ENCODE measurements at places on chromosomes 4 and X. TPM values are rescaled to one million over a fixed set of nuclear protein-coding genes. Genes with fewer than 3 reads are reported as not detected.
A peak's percentile ranks its signal among the peaks of the same experiment; 100 is the strongest.

GRCh38 chrX:104324461-104325212 lies 69.9 kb upstream of the ESX1 start:
- DNase-seq, result no peak

DNA sequence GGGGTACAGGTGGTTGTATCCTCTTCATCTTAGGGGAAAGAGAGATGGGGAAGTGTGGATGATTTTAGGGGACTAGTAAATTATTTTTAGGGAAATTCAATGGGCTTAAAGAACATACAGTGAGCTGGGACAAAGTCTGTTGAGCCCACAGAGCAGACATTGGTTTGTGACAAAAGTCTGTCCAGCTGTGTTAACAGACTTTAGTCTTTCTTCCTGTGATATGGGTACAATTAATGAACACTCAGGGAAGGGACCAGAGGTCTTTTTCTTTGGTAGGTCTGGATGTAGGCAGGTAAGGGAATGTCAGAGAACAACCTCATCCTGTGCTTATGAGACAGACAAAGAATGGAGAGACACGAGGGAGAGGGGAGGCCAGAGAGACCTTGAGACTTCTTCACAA lies 2.0 kb downstream of the CLRN2 start:
- DNase-seq, result no peak

- DNase-seq, result peak; percentile 77
Measured at GRCh38 chr4:181528570-181529184, 714.5 kb upstream of the TENM3 start.

DNA sequence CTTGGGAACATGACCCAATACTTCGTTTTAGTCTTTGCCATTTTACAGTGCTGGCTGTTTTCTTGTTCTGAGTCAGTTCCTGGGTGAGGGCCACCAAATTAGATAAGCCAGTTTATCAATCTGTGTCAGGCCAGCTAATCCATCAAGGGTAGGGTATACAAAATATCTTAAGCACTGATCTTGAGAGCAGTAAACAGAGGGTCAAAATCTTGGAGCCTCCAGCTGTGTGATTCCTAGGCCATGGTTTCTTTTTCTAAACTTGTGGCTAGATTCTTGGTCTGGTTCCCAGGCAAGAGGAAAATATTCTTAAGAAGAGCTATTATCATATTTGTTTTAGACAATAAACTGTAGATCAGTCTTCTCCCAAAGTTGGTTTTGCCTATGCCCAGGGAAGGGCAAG lies 1396.6 kb upstream of the PABPC4L start:
- DNase-seq, result no peak

DNA sequence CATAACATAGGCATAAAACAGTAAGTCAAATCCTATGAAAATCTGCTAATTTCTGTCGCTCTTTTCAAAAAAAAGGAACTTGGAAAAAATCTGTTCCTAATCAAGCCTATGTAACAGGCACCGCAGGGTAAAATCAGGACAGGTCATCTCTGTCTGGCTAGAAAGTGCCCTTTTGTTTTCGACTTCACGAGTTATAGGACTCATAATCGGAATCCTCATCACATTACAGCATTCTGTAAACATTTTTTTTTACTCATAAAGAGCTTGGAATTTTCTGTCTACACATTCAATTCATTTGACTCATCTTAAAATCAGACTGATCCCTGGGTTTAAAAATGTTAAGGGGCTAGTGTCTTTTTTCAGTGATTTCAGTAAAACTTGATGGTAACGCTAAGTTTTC lies 181.7 kb upstream of the TBC1D9 start:
- DNase-seq, result no peak

GRCh38 chr4:40228497-40229365 lies 31.9 kb downstream of the RHOH start:
- no peak for DNase-seq

- DNase-seq, result peak; percentile 24
Measured at GRCh38 chr4:4868040-4868757, 8.7 kb downstream of the MSX1 start.

DNA sequence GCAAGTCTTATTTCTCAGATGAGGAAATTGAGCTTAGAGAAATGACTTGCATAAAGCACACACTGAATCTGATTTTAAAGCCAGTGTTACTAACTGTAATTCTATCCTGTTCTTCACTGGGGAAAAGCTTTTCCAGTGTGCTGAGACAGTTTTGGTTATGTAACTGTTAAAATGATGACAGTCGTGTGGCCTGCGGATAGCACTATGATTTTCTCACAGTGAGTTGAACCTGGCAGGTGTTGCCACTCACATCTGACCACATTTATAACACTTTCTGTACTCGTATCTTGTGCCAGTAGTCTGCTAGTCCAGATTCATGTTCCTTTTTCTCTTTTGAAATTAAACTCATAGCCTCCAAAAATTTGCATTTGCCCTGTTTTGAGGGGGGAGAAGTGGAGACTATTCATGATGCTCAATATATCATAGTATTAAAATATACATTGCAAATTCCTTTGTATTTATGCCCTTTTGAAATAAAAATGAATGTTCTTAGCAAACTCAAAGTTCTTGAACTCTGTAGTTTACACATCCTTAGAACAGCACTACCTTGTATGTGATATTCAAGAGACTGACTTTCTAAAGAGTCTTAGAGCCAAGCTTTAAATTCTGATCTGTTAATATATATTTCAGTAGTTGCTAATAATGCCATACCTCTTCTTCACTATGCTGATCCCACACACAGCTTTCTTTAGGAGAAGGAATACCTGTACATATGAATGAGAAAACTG lies 132.3 kb downstream of the PDLIM5 start:
- no peak for DNase-seq

DNA sequence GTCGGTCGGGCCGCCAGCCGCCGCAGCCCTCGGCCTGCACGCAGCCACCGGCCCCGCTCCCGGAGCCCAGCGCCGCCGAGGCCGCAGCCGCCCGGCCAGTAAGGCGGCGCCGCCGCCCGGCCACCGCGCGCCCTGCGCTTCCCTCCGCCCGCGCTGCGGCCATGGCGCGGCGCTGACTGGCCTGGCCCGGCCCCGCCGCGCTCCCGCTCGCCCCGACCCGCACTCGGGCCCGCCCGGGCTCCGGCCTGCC lies 213 bp downstream of the NFKB1 start:
- DNase-seq, result no peak

DNA sequence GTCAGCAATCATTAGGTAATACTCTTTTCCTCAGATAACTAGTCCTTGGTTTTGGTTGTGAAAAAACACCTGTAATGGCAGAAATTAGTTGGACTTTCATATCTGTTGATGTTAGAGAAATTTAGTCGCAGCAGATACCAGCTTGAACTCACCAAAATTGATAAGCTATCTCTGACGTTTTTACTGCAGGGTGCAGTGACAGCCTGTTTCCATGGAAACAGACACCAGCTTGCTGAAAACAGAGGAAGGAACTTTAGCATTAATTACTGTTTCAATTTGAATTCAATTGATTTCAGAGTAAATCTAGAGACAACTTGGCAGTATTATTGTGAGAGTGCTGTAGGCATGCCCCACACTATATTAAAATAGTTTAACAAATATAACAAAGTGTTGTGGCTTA lies 246.5 kb downstream of the PPP1R2C start:
- DNase-seq, result no peak

GRCh38 chr4:22417408-22417807 lies 98.5 kb downstream of the ADGRA3 start:
- DNase-seq, result no peak

DNA sequence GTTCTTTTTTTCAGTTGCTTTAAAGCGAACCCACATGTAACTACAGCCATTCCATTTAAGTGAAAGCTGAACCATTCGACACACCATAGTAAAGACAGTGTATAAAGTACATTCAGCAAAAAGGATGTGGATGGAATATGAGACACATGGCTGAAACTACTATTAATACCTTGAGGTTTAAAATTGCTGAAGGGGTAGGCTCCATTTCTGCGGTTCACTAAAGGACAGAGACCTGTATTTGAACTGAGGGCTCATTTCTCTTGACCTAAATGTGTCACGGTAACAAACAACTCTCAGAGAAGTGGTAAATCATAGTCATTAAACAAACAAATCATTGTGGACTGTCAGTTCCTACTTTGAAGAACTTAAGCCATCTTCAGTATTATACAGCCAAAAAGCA lies 1085.6 kb upstream of the TENM3 start:
- no peak for DNase-seq

DNA sequence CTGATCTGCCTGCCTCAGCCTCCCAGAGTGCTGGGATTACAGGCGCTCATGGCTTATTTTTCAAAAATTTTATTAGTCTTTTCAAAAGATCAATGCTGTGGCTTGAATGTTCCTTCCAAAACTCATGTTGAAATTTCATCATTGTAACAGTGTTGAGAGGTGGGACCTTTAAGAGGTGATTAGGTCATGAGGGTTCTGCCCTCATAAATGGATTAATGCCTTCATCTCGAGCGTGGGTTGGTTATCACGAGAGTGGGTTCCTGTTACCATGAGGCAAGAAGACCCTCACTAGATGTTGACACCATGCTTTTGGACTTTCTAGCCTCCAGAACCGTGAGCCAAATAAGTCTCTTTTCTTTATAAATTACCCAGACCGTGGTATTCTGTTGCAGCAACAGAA lies 30.3 kb downstream of the EIF2S3 start:
- DNase-seq, result no peak

DNA sequence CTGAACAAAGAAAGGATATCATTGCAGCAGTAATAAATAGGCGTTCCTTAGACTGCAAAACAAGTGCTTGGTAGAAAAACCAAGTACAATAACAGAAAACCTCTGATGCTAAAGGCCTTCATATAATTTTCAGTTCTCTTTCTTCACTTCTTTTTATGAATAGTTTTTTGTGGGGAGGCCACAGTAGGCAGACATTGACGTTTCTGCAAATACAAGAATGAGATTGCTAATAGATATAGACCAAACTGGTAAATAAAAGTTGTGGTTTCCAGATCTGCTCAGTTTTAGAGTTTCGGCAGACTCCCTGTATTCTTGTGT lies 57.0 kb upstream of the RAP1GDS1 start:
- DNase-seq, result no peak

DNA sequence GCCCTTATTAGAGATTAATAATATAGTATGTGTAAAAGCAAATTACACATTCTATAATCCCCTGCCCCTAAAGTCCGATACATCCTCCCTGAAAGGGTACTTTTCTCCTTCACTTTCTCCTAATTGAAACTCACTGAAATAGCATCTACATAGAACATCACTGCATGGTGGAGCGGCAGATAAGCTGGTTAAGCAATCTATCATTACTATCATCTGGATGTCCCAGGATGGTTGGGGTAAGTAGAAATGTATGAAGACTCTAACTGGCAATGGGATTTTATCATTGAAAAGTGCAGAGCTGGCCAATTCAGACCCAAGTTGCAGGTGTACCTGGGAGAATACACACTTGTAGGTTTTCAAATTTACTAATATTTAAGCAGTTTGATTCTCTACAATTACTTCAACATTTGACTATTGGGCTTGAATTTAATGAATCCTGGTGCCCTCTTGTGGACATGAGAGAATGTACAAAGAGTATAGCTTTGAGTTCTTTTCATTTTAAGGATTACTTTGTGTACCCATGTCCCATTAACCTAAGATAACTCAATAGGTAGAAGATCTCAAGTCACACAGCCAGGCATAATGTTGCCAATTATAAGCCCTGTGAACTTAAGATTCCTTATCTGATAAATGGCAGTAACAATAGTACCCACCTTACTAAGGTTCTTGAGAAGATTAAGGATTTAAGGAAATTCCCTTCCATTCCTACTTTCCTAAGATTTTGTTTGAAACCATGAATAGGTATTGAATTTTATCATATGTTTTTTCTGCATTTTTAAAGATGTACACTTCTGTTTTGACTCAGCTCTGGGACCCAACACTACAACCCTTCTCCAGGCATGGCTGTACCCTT lies 69.8 kb downstream of the SHROOM3 start:
- peak; percentile 76 for DNase-seq

The REPS2 gene
- 18.4 TPM for total RNA-seq

The CXCL13 gene
- total RNA-seq, result 50.0 TPM

The SPATA18 gene
- total RNA-seq, result 56.5 TPM

The CYTL1 gene
- total RNA-seq, result 0.40 TPM

The ELOVL6 gene
- 17.4 TPM for total RNA-seq

The RBM3 gene
- 346 TPM for total RNA-seq

The SPP1 gene
- 433 TPM for total RNA-seq

The TMEM271 gene
- total RNA-seq, result not detected

The ADH1A gene
- total RNA-seq, result 1.4 TPM

The FAM149A gene
- 14.8 TPM for total RNA-seq

The CLDN24 gene
- total RNA-seq, result not detected

The CFAP47 gene
- 7.2 TPM for total RNA-seq

The PROM1 gene
- total RNA-seq, result 49.5 TPM

The PCDH18 gene
- 6.2 TPM for total RNA-seq

All from lung (tissue), 17 donors.